ENCODE measurements at places on chromosomes 11 and 22.
A peak's percentile ranks its signal among the peaks of the same experiment; 100 is the strongest.

DNA sequence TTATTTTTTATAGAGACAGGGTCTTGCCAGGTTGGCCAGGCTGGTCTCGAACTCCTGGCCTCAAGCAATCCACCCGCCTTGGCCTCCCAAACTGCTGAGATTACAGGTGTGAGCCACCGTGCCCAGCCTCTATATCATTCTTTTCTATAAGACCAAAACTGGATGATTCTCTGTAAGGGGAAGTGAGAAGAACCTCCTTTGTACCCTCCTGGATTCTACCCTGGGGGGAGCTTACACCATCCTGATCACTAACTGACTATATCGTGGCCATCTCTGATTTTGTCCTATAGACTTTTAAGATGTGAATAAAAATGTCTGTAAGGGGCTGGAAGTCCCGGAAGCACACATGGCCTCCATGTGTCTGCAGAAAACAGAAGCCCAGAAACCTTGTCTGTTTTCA lies 9.1 kb downstream of the PIWIL4 start:
- no peaks in the 10 kb centered on the region for H3K27me3 ChIP-seq
- H3K4me3 ChIP-seq = no peak overlapping the region
- no peaks in the 10 kb centered on the region for H3K36me3 ChIP-seq
- no peak for DNase-seq
- no peak overlapping the region for H3K27ac ChIP-seq

- DNase-seq = no peak
- no peak overlapping the region for H3K27ac ChIP-seq
- H3K4me3 ChIP-seq = no peak overlapping the region
- no peaks in the 10 kb centered on the region for H3K4me1 ChIP-seq
Measured at GRCh38 chr22:24335496-24335895, 64.9 kb downstream of the SPECC1L start.

GRCh38 chr11:68116974-68117373 lies 4.2 kb downstream of the CHKA start:
- H3K4me1 ChIP-seq = peaks cover 41% of the 10 kb centered on the region
- no peaks in the 10 kb centered on the region for H3K36me3 ChIP-seq
- H3K27me3 ChIP-seq = no peaks in the 10 kb centered on the region
- H3K27ac ChIP-seq = no peak overlapping the region
- H3K4me3 ChIP-seq = no peak overlapping the region

DNA sequence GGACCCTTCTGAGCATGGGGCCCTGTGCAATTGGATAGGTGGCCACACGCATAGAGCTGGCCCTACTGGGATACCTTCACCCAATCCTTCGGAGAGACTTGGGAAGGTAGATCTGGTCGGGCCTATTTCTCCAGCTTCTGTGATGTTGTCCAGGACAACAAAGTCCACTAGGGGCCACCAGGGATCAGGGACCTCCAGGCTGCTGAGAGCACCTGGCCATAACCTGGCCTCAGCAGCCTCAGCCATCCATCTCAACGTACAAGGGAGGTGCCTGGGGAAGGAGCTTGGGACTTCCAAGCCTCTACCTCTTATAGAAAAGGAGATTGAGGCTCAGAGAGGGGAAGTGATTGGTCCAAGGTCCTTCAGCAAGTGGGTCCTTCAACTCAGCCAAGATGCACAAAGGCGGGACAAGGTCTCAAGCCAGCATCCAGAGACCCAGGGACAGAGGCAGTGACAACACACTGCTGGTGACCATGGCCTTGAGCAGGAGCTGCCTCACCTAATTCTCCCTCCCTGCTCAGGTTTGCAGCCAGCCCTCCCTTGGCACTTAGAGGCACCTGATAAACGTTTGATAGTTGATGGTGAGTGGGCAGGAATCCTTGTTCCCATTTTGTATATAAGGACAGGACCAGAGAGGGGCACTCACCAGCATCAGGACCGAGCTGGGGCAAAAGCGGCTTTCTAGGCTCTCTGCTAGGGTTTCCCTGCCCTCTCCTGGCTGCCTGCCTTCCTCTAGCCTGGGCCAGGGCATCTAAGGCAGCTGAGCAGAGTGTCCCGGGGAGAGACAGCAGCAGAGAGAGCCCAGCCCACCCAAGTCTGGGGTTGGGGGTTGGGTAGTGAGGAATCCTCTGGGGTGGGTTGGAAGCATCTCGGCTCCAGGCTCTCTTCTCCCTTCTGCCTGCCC lies 4.5 kb downstream of the RAC2 start:
- no peaks in the 10 kb centered on the region for H3K36me3 ChIP-seq
- no peaks in the 10 kb centered on the region for H3K27me3 ChIP-seq
- no peaks in the 10 kb centered on the region for H3K4me1 ChIP-seq
- DNase-seq = no peak

DNA sequence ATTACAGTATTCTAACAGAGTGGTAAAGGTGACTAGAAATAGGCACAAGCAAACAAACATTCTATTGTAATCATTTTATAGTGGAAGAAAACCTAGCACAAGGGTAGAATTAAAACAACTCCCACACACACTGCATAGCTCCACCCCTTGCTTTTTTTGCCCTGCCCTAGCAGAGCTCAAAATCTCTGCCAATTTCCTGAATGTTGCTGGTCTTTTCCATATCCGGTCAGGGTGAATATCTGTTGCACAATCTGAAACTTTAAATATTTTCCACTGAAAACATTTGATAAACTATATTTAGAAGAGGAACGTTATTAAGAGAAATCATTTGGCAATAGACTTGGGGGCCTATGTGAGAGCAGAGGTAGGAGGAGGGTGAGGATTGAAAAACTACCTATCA lies 2.7 kb downstream of the SPA17 start:
- H3K27ac ChIP-seq = peak overlapping the region; percentile 38
- DNase-seq = no peak
- H3K36me3 ChIP-seq = no peaks in the 10 kb centered on the region
- no peaks in the 10 kb centered on the region for H3K4me1 ChIP-seq

GRCh38 chr11:2369320-2369719 lies 7.8 kb upstream of the CD81 start:
- no peaks in the 10 kb centered on the region for H3K36me3 ChIP-seq
- H3K27me3 ChIP-seq = no peaks in the 10 kb centered on the region
- H3K27ac ChIP-seq = no peak overlapping the region

DNA sequence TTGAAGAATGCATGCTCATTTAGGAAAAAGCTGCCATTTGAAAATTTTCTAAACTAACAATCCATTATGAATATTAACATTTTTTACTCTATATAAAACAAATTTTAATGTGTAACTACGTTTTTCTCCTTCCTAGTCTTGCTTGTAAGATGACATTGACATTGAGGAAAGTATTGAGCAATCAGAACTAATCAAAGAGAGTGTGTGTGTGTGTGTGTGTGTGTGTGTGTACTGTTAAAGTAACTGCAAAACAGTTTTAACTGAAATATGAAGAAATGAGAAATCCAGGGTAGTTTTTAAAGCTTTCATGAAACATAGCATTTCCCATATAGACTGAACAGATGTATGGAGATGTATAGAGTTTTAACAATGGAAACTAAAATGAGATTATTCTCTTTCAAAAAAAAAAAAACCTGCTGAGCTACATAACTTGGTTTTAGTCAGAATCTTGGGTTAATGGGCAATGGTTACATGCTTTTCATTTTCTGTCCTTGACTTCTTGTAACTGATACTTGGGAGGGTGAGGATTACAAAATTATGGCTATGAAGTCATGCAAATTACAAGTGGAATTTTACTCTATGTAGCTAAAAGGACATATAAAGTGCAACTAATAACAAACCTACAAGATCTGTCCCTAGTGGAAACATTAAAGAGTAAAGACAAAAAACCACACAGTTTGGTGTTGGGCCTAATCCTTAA lies 2.0 kb downstream of the PDGFD start:
- peak overlapping the region; percentile 66 for H3K4me3 ChIP-seq
- DNase-seq = no peak
- H3K27me3 ChIP-seq = no peaks in the 10 kb centered on the region
- peaks cover 5% of the 10 kb centered on the region for H3K4me1 ChIP-seq

GRCh38 chr11:134524201-134524600 lies 112.2 kb upstream of the B3GAT1 start:
- no peaks in the 10 kb centered on the region for H3K36me3 ChIP-seq
- H3K4me1 ChIP-seq = no peaks in the 10 kb centered on the region
